ENCODE measurements at places on chromosomes 11 and 22. TPM values are rescaled to one million over a fixed set of nuclear protein-coding genes. Genes with fewer than 3 reads are reported as not detected.
A peak's percentile ranks its signal among the peaks of the same experiment; 100 is the strongest.

GRCh38 chr22:39144101-39144767 is 8.2 kb downstream of the CBX7 start:
- DNase-seq, result peak; percentile 73

DNA sequence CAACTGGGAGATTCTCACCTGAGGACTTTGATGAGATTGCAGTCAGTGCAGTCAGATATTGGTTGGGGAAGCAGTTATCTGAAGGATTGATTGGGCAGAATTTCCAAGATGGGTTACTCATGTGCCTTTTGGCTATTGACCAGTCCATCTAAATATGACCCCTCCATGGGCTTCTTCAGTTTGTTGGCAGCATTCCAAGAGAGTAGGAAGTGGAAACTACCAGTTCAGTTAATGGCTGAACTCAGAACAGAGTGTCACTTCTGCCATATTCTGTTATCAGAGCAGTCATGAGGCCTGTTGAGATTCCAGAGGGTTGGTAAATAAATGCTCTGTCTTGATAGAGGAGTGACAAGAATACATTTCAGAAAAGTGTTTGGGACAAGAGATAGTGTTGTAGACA is 71.0 kb downstream of the CYP2R1 start:
- no peak for DNase-seq

GRCh38 chr11:131661132-131661531 is 290.7 kb downstream of the NTM start:
- DNase-seq, result no peak

GRCh38 chr11:126480410-126481302 is 125.2 kb downstream of the ST3GAL4 start:
- peak; percentile 72 for DNase-seq

DNA sequence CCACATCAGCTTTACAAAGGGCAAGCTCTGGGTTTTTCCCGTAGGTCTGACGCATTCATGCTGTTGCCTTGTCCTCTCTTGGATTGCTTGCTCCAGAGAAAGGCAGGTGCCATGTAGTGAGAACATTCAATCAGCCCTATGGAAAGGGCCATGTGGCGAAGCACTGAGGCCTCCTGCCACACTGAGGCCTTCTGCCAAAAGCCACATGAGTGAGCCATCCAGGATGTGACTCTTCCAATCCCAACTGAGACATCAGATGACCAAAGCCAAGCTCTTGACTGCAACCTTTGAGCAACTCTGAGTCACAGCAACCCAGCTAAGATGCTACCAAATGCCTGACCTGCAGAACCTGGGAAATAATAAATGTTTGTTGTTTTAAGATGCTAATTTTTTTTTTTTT is 9.0 kb upstream of the PANX3 start:
- DNase-seq, result no peak

DNA sequence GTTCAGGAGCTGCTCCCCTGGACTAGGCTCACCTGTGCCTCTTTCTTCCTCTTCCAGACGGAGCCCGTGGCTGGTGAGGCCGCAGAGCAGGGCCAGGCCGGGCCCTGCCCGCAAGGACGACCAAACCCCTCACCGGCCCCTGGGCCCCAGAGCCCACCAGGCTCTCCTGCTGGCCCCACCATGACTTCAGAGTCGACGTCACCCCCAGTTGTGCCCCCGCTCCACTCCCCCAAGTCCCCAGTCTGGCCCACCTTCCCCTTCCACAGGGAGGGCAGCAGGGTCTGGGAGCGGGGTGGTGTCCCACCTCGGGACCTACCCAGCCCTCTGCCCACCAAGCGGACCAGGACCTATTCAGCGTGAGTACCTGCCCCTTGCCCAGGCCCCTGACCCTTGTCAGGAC is 11.0 kb downstream of the CSDC2 start:
- DNase-seq, result no peak

DNA sequence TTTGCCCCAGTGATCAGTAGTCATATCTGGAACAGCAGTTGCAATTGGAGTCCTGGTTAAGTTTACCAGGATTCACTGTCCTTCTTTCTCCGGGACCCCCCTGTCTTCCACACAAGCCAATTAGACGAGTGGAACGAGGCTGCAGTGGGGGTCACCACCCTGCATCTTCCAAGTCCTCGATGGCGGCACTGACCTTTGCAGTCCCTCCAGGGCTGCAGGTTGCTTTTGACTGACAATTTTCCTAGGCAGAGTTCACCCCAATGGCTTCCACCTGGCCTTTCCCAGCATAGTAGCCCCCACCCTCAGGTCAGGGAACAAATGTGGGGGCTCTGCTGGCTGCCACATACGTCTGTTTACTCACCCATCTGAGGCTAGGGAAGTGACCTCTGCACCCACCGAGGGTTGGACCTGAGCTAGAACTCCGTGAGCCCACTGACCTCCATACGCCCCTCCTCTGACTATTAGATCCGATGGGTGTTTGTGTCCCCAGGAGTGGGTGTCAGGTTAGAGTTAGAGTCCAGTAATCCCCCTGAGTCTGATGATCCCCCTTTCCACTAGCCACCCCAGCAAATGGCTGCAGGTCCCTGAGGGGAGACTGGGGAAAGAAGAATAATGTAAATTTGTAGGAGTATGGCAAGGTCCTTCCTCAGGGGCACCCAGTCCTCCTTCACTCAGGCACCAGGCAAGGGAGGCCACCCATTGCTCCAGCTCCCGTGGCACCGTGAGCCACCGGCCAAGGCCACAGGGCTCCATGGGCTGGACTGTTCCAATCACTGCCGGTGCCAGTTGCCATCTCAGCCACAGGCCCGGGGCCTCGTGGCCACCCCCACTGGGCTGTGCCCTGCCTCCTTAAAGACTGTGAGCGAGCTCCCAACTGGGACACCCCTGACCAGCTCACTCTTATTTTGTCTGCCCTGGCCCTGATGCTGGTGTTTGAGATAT is 5.5 kb downstream of the C11orf21 start:
- no peak for DNase-seq

GRCh38 chr22:31901388-31902137 is 42.8 kb upstream of the YWHAH start:
- no peak for DNase-seq

ME3 gene
- 1.5 TPM for polyA plus RNA-seq

ADM2 gene
- not detected for polyA plus RNA-seq

P2RY2 gene
- polyA plus RNA-seq, result 24.1 TPM

KCTD21 gene
- polyA plus RNA-seq, result 7.1 TPM

Measured in CD14-positive monocyte (primary cell).